Colonic mucosa (tissue), 4 donors: ENCODE measurements at places on chromosomes 7 and 10.

DNA sequence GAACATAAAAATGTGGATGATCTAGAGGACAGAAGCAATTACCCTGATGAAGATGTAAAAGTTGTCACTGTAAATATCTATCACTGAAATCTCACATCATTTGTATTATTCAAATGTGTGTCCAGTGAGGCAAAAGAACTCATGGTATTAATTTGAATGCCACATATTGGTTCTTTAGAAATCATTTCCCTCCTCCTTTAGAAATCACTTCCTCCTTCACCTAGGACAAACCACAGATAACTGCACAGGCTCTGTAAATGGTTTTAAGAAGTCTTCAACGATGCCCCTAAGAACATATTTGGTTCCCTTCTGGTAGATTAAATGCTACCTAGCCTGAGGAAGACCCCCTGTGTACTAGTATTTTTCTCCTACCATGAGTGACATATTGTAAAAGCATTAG, 33.1 kb upstream of the ZNF518A start:
- no peak for DNase-seq

- DNase-seq, result no peak
Measured at GRCh38 chr10:48232717-48233447, 41.6 kb downstream of the FRMPD2 start.

GRCh38 chr7:43650457-43651052, 67.6 kb downstream of the STK17A start:
- DNase-seq, result no peak

GRCh38 chr7:50962962-50963374, 180.3 kb upstream of the GRB10 start:
- DNase-seq, result peak; percentile 94

DNA sequence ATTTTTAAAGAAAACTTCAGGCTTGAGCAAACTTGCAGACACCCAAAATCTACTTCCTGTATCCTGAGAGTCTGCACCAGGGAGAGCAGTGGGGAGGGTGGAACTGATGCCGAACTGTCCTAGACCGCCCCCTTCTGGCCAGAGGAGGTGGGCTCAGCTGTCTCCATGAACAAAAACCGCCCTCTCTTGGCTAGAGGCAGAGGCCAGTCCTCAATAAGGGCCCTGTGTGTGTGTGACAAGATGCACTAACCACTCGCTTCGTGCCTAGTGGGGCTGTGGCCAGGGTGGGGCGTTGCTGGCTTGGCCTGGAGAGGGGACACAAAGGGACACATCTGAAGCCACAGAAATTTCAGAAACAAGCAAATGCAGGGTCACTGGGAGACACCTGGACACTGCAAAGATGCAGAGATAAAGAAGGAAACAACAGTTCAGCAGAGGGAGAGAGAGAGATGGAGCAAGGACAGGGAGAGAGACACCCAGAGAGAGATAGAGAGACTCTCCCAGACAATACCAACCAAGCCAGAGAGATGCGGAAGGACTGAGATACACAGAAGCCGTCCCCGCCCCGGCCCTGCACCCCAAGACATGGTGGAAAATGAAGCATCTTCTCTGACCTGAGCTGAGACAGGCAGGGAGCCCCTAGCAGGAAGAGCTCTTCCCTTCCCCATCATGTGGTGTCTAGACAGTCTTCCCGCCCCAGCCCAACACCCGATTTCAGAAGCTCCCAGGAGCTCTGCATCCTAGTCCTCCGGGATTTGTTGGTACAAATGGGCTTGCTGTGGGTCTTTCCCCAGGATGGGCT, 22.7 kb upstream of the FXYD4 start:
- DNase-seq, result peak; percentile 91

DNA sequence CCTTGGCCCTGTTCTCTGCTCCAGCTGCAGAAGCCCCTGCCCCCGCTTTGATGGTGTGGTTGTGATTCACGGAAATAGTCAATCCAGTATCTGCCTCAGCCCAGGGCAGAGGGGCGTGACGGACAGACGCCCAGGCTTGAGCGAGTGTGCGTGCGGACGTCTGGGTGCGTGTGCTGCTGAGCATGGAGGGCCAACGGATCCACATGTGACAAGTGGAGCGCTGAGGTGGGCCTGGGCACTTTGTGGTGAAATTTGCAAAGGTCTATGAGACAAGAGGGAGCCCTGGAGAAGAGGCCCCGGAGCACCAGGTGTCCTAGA, 94.4 kb downstream of the WDR37 start:
- DNase-seq, result no peak

DNA sequence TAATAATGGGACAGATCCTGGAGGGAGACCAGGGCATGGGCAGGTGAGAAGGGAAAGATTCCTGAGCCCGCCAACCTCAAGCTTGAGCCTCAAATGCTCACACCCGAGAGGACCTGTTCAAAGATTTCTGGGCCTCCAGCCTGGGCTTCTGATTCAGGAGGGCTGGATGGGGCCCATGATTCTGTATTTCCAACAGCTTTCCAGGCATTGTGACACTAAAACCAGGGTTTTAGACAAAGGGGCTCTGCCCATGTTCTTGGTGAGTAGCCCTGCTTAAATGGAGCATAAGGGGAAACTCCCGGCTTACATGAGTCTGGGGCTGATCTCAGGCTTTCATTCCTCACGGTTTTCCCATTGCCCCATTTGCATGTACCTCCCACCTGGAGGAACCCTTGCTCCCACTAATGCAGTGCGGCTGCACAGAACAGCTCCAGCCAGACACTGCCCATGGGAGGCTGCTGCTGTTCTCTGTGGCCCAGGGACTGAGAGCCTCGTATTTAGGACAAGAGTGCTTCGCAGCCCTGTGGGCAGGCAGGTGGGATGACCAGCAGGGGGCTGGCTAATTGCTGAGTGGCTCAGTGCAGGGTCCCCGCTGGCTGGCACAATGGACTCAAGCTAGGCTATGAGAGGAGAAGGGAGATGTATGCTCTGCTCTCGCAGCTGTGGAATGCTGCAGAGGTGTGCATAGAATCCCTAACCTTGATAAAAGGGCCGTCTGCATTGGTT, 135.3 kb upstream of the COBL start:
- no peak for DNase-seq

GRCh38 chr7:30970594-30971094, 6.9 kb downstream of the GHRHR start:
- DNase-seq, result no peak

DNA sequence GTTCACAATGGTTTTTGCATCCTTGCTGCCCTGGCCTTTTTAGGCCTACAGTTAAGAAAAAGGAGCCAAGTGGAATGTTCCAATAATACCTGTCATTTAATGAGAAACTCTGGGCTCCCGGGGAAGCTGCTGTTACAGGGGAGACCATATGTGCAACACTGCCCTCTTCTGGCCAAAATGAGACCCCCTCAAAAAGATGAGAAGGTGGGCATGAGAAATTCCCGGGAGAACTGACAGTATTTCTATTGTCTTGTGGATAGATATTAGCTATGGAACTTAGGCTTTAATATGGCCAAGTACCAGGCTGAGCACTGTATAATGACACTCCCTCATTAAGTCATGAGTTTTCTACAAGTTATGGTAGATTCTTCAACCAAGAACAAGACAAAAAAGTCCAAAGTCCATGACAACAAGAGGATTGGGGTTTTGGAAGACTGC, 99.4 kb downstream of the CCDC3 start:
- DNase-seq, result peak; percentile 64

DNA sequence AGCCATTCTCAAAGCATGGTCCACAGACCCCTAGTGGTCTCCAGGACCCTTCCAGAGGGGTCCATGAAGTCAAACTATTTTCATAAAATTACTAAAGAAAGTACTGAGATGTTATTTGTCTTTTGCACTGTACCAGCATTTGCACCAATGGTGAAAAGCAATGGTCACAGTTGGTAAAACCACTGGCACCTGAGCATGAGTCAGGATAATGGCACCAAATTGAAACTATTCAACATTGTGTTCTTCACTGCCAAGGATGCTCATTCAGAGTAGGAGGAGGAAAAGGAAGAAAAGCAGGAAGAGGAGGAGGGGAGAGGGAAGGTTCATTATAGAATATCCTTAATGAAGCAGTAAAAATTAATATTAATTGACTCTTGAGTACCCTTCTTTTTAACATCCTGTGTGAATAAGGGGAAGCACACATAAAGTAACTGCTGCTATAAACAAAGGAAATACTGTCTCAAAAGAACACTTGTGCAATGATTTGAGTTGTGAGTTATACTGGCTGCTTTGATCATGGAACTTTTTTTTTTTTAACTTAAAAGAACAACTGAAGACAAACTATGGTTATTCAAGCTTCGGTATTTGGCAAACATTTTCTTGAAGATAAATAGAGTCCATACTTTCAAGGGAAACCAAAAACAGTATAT, 60.2 kb downstream of the MPP7 start:
- no peak for DNase-seq

DNA sequence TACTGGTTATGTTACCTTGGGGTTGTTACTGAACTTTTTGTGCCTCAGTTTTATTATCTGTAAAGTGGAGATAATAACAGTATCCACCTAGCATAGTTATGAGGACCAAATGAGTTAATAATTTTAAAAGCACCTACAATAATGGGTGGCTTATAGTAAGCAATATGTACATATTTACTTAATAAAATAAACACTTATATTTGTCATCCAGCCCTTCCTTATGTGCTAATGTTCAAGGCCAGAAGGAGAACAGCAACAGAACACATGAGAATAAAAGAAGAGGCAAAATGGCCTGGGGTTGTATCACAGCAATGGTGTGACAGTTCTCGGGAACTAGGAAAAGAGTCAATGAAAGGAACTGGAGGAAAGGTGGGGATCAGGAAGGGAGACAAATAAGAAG, 255.4 kb upstream of the LRGUK start:
- no peak for DNase-seq

DNA sequence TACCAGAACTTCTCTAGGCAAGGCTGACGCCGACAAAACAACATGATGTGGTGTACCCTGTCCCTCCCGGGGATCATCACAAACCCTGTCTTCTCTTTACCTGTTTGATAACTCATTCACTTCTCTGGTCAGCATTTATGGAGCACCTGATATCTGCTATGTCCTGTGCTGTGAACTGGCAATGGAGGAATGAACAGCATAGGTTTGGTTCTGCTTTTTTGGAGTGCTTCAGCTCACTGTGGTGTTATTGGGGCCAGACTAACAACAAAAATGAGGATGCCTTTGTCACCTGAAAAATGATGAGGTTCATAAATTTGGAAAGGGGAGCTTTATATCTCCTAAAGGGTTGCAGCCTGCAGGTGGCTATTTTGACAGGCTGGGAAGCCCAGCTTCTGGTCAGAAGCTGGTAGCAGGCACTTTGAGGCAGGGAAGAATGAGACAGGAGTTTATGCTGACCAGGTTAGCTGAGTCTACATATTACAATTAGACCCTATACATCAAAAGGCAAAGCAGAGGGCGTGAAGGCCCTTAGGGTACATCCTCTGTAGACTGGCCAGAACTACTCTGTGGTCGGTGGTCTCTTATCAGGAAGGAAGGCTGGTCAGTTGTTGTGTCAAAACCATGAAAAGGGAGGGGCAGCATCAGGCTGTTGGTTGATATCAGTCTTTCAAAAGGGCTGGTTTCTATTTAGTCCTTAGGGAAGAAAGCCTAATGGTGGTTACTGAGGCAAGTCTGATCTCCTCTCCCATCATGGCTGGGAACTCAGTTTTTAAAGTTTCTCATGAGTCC, 42.3 kb downstream of the SH2D4B start:
- peak; percentile 7 for DNase-seq

- no peak for DNase-seq
Measured at GRCh38 chr10:121339114-121339513, 259.1 kb downstream of the FGFR2 start.

GRCh38 chr10:115030483-115031200, 62.5 kb upstream of the ATRNL1 start:
- DNase-seq, result no peak

DNA sequence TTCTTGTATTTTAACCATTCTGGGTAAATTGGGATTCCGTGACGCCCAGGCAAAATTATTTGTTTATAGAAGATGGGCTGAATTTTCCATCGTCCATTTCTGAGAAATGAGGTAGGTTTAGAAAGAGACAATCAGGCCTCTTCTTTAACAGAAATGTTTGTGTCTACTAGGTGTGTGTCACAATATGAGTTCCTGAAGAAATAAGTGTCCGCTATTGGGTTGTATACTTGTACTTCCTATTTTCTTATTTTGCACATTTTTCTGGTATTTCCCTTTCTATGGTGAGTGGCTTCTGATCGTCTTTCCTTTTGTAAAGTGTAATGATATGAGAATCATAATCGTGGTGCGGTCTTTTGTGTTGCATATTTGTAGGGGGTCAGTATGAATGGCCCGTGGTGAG, 83.9 kb downstream of the TCF7L2 start:
- no peak for DNase-seq

DNA sequence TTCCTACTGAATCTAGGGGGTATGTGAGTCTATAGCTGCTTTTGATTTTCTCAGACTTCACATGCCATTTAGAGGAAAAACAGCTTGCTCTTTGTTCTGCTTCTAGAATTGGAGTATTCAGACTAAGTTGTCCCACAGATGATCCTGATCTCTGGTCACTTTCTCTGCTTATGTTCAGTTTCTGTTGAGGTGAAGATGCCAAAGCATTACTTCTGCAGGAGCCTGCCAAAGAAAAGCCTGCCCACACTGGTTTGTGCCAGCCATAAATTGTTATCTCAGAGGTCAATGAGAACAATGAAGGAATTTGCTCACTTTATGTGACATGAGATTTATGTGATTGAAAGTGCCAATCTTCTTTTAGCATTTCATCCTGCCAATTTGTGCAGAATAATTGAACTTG, 163.6 kb downstream of the CDK14 start:
- no peak for DNase-seq

GRCh38 chr10:49431426-49431825, 35.5 kb upstream of the DRGX start:
- DNase-seq, result no peak

- DNase-seq, result no peak
Measured at GRCh38 chr10:7945034-7945433, 109.5 kb upstream of the GATA3 start.

DNA sequence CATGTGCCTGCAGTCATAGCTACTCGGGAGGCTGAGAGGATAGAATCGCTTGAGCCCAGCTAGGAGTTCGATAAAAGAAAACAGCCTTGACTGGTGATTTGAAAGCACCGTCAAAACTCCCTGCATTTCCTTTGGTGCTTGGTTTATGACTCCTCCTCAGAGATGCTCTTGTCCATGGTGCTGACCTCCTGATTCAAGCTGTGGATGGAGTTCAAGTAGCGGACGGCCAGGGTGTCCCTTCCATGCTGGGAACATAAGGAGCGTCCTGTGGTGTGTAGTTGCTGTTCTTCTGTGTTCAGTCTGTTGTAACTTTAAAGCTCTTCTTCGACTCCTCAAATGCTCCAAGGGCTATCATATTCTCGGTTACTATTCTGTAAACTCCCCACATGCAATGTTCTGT, 382.5 kb upstream of the KIAA1217 start:
- no peak for DNase-seq

GRCh38 chr7:24617957-24618616, 44.8 kb downstream of the PALS2 start:
- no peak for DNase-seq

GRCh38 chr7:142445019-142445686, 187.3 kb upstream of the PRSS58 start:
- no peak for DNase-seq

- DNase-seq, result no peak
Measured at GRCh38 chr10:32413513-32413912, 32.4 kb upstream of the CCDC7 start.
